Lower leg skin (tissue), 4 donors: ENCODE measurements at places on chromosomes 7 and 10.

GRCh38 chr10:92773776-92774175 lies 74.5 kb upstream of the EXOC6 start:
- no peak for DNase-seq

DNA sequence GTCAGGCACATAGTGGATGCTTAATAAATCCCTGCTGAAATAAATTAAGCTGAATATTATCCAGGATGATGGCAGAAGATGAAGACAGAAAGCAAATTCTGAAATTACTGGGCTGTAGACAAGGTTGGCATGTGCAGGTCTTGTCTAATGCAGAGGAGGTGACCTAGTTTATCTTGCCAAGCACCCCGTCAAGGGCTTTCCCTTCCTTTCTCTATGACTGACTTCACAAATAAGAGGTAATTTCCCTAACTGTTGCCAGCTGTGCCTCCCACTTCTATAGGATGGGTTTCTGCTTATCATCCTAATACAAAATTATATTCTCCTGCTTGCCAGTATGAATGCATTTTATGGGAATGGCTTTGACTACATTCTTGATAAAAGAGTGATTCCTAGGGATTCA lies 38.0 kb downstream of the LHFPL3 start:
- no peak for DNase-seq

GRCh38 chr10:122515588-122516231 lies 44.8 kb upstream of the DMBT1 start:
- DNase-seq = no peak

- no peak for DNase-seq
Observed at GRCh38 chr7:138575897-138576428, 115.9 kb downstream of the TRIM24 start.

GRCh38 chr7:98930921-98931320 lies 52.6 kb downstream of the TRRAP start:
- peak; percentile 9 for DNase-seq

DNA sequence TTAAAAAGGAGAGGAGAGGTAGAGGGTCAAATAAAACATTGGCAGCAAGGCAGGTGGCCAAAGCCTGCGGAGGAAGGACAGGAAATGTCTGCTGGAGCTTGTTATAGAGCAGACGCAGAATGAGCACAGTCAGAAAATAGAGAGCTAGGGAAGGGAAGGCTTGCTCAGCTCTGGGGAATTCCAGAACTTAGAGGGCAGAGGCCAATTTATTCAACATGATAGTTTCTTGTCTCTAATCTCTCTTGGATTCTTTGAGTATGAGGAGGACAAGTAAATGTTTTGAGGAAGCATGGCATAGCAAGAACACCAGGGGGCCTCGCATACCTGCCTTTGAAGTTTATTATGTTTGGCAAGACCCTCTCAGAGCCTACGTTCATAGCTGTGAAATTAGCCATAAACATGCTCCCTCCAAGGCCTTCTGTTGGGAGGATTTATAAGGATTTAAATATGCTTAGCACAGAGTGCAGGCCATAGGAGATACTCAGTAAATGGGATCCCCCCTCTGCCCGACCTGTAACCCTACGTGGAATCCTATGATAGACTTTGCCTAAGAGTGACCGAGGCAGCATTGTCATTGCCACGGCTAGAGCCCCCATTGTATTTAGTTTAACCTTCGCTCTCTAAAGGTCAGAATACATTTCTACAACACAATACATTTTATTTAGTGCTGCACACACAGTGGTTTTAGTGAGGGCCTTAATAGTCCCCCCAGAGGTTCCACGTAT lies 293.9 kb downstream of the CCDC3 start:
- DNase-seq = no peak
